ENCODE measurements at places on chromosomes 4 and X.

DNA sequence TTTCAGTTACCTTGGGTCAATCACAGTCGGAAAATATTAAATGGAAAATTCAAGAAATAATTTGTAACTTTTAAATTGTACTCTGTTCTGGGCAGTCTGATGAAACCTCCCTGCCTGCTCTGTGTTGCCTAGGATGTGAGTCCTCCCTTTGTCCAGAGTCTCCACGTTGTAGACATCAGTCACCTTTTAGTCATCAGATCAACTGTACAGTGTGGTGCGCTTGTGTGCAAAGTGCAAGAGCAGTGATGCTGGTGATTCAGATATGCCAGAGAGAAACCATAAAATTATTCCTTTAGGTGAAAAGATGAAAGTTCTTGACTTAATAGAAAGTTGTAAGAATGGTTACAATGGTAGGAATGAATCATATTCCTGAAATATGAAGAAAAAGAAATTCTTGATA, 1.4 kb downstream of the SPATA4 start:
- no peak for DNase-seq

DNA sequence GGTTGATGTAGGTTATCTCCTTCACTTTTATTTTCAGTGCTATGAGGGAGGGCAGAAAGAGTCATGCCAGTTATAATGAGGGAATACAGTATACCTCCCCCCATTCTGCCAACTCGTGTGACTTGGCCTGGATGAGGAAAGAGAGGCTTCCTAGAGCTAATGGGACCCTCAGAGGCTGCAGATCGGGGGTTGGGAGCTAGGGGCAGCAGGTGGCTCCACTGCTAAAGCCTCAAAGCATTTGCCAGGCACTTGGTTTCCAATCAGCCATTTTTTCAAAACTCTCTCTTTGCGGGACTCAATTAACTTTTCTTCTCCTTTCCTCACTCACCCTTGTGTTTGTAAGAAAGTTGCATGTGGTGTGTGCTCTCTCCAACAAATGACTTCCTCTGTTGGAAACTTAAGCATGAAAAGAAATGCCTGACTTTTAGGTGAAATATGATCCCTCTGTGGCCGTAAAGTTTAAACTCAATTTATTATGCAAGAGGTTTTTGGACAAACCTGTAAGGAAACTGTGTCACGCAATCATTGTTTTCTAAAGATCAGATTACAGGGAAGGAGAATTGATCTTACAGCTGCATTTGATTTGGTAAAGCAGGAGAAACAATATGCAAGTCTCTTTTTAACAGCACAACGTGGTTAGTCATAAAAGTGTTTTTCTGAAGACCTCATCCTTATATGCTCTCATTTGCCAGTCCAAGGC, 7.0 kb downstream of the SFRP2 start:
- no peak for DNase-seq

- no peak for DNase-seq
Observed at GRCh38 chrX:106300656-106301055, 132.6 kb downstream of the PWWP3B start.

DNA sequence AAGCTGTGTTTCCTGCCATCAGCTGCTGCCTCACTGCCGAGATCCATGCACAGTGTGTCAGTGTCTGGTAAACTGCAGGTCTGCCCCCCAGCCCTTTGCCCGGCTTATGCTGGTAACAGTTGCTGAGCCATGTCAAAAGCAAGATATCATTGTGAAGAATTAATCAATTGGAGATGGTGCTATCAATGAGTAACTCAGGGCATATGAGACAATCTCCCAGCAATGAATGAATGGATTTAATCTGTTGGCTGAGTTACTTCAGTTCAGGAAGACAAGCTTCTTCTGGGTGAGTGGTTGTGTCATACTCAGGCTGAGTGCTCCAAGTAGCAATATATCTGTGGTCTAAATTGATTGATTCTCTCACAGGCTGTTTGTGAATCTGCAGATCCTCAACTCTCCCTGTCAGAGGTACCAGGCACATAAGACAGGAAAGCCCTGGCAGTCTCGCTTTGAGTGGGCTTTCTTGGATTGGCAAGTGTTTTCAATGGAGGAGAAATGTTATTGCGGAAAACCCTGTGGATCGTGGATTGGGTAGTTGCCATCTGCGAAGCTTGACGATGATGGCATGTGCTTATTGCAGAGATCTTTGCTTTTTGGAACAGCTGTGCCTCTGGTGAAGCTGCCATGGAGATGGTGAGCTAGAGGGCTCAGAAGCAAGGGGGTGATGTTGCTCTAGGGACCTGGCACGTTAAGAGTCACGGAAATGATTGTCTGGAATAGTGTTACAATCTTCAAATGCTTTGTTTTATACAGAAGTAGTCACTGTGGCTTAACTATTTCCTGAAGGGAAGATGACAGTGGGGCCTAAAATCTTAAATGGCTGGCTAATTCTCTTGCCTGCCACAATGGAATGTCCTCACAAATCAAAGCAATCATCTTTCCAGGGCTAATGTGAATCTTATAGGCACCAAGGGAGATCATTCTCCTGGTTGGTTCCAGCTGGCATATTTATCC, 147.6 kb upstream of the TBC1D9 start:
- no peak for DNase-seq

- no peak for DNase-seq
Observed at GRCh38 chr4:37891260-37892159, 626 bp downstream of the TBC1D1 start.

DNA sequence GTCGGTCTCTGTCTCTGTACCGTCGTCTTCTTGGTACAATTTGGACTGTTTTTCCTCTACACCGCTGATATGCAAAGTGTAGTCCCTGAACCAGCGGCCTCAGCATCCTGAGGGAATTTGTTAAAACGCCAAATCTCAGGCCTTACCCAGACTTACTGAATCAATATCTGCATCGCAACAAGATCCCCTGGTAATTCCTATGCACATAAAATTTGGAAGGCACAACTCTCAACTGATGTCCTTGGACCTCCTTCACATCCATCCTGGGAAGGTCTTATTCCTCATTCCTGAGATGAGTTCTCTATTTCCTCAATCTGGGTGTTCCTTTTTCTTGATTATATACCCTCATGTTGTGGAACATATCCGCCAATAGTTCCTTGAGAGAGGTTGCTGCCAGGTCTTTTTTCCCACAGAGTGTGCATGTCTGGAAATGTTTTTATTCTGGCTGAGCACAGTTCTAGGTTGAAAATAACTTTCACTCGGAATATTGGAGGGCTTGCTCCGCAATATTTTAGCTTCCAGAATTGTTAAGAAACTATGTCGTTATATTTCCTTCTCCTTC, 738 bp upstream of the HPF1 start:
- DNase-seq, result no peak

DNA sequence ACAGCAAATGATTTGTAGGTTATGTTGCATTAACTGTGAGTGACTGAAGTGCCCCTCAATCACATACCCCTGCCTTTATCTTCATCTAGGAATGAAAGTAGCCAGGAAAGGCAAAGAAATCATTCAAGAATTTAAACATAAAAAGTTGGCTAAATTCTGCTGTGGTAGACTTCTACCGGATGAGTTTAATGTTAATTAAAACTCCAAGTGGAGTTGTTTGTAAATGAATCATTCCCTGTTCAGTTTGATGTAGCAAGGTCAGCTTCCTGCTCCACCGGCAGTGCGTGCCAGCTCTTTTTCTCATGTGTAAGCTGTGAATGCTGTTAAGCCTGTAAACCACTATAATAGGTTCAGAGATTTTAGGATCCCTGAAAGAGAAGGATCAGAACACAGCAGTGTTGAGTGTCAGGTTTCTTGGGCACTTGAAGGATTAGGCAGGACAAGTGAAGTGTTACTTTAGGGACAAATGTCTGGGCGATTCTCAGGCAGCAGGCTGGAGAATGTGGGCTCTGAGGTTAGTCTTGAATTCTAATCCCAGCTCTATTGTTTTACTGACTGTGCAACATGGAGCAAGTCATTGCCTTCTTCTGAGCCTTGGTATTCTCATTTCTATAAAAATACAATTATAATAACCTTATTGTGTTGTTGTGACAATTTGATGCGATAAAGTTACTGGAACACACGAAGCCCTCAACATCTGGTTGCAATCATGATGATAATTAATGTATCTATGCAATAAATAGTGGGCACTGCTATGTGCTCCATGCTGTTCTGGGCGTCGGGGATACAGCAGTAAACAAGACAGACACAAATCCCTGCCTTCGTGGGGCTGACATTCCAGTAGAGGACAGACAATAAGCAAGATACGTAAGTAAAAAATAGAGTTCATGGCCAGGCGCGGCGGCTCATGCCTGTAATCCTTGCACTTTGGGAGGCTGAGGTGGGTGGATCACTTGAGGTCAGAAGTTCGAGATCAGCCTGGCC, 112.0 kb downstream of the SHROOM3 start:
- DNase-seq, result no peak

GRCh38 chr4:36196145-36196913, 48.0 kb downstream of the ARAP2 start:
- DNase-seq, result no peak

DNA sequence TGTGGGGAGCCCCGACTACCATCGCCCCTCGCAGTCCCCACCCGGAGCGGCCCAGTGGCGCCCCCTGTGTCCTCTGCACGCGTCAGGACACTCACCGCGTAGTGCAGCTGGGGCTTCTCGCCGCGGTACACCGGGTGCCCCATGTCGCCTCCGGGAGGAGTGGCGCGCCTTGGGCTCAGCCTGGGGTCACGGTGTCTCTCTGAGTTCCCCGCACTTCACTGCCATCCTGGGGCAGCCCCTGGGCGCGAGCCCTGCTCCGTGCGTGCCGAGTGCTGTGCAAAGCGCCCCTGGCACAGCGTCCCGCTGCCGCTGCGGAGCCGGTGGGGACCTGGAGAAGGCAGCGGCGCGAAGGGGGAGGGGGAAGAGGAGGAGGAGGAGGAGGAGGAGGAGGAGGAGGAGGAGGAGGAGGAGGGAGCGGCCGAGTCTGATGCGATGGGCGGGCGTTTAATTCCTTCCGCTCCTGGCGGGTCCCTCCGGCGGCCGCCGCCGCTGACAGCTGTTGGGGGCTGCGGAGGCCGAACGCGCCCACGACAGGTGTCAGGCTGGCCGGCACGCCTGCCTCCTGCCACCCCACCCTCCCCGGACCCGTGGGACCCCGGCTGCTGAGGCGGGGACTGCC, 134.3 kb downstream of the AMELX start:
- DNase-seq, result peak; percentile 76

DNA sequence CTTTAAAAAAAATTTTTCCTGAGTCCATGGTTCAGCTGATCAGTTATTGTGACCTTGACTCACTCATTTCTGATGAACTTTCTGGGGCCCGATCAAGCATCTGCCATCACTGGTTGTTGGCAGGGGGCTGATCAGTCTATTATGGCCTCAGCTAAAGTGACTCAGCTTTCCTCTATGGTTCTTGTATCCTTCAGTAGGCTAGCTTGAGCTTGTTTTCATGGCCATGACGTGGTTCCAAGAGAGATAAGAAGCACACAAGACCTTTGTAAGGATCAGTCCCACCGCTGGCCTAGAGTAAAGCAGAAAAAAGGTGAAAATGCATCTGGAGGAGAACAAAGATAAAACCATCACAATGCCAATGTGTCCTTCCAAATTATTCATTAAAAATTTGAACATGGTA, 29.8 kb upstream of the EPGN start:
- DNase-seq, result no peak

DNA sequence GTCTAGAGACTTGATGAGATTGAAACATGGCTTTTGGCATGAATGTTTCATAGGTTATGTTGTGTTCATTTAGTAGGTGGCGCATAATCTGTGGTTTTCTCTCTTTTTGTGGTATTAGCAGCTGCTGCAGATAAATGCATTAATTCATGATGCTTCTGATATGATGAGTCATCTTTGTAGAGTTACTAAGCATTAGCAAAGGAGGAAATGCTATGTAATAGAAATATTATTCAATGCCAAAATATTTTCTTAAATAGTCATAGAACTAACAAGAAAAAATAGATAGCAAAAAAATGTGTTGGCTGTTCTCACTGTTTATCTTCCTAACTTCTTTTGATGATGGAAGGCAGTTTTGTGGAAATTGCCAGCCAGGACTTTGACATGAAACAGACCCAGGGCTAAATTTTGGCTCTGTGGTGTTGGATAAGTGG, 3.6 kb downstream of the ZXDB start:
- no peak for DNase-seq

DNA sequence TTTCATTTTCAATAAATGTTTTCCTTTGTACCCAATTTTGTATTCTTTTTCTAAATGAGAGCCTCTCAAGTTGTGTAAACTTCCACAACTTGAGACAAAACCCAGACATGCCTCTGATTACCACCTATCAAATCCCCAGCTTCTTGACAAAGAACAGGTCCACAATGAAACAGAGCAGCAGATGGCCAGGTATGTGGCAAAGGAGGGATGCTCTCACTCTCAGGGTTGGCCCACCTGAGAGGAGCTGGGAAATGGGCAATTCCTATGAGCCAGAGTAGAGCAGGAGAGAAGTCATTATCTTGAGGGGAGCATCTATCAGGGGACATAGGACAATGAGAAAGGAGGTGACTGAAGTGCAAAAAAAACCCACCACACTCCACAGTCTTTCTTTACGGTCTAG, 273.5 kb upstream of the FAM241A start:
- no peak for DNase-seq

GRCh38 chr4:21882051-21882839, 66.3 kb downstream of the KCNIP4 start:
- no peak for DNase-seq

DNA sequence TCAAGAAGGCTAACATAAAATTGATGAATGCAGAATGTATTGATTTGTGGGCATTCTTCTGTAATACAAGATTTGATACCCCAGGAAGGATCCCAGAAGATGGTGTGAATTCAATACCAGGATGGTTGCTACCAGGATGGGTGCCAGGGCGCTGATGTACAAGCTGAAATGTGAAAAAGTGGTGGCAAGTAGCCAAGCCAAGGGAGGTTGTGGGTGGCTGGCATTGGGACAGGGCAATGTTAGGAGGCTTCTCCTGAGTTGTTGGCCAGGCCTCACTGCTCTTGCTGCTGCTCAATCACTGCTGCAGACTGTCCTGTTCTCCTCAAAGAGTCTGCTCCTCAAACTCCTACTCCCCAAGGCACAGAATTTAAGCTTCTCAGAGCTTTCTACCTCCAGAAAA, 77.1 kb downstream of the RBM46 start:
- DNase-seq, result no peak

DNA sequence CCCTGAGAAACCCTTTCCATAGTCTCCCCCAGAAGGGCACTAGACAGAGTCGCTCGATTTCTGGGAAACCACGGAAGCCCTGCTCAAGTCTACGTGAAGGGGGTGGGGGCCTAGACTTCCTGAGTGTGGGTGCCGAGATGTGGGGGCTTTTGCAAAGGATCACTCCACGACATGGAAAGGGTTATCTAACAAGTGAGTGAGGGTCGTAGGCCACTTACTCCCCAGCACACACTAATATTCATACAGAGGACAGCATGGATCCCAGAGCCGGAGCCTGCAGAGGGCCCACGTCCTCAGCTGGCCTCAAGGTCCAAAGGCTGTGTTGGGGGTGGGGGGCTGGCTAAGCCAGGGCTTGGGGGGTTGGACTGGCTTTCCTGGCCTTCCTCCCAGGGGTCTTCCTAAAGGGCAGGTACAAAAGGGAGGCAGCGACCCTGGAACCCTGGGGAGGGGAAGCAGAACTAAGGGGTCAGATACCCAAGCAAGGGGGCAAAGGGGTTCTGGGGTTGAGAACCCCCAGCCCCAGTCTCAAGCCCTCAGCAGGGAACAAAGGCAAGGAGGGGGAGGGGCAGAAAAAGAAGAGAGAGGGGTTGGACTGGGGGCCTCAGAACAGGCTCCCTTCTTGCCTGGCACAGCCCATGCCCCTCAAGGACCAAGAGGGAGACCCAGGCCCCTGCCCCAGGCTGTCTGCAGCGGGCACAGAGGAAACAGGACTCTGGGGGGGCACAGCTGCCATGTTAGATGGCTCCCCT, 1.6 kb downstream of the HMX1 start:
- no peak for DNase-seq

GRCh38 chr4:149005191-149005590, 563.0 kb upstream of the NR3C2 start:
- no peak for DNase-seq

GRCh38 chrX:86002076-86002896, 45.1 kb downstream of the CHM start:
- DNase-seq, result no peak

Measured in suprapubic skin (tissue), 4 donors.